ENCODE measurements at places on chromosomes 4 and X.

- DNase-seq: no peak
These were observed 2649.3 kb downstream of the PCDH7 start for GRCh38 chr4:33369446-33369845.

GRCh38 chr4:76302826-76303438, 3.6 kb upstream of the STBD1 start:
- DNase-seq: no peak

DNA sequence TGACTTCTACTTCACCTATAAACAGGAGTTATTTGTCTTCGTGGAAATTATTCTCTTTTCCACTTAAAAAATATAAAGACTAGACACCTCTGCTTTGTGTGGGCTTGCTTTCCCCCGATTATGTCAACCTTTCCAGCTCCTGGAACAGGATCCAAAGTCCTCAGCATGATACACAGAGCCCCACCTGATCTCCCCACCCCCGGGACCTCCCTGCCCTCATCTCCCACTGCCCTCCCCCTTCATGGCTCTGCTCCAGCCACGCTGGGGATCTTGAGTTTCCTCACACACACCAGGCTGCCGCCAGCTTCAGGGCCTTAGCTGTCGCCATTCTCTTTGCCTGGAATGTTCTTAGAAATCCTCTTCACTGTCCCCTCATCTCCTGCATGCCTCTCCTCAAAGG, 55.3 kb downstream of the MBNL3 start:
- no peak for DNase-seq

- no peak for DNase-seq
These were observed 90.8 kb upstream of the TSPAN5 start for GRCh38 chr4:98749206-98749605.

GRCh38 chr4:44532851-44533250, 84.2 kb upstream of the KCTD8 start:
- no peak for DNase-seq

- no peak for DNase-seq
These were observed 24.5 kb downstream of the DAPP1 start for GRCh38 chr4:99841129-99841528.

- no peak for DNase-seq
These were observed 19.7 kb upstream of the GPR78 start for GRCh38 chr4:8560265-8561047.

DNA sequence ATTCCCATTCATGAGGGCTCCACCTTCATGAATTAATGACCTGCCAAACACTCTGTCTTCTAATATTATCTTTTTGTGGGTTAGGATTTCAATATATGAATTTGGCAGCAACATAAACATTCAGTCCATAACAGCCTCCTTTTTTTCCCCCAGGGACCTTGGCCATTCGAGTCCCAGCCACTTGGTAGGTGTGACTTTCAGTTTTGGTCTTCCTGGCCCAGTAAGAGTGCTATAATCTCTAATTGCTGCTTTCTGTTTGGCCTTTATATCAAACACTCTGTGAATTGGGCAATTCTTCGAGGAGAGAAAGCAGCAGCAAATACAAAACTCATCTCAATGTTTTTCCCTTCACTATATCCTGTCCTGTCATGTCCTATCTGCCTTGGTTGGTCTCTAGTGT, 12.4 kb upstream of the RADX start:
- DNase-seq: no peak

GRCh38 chrX:132119283-132119682, 8.5 kb downstream of the FRMD7 start:
- no peak for DNase-seq

DNA sequence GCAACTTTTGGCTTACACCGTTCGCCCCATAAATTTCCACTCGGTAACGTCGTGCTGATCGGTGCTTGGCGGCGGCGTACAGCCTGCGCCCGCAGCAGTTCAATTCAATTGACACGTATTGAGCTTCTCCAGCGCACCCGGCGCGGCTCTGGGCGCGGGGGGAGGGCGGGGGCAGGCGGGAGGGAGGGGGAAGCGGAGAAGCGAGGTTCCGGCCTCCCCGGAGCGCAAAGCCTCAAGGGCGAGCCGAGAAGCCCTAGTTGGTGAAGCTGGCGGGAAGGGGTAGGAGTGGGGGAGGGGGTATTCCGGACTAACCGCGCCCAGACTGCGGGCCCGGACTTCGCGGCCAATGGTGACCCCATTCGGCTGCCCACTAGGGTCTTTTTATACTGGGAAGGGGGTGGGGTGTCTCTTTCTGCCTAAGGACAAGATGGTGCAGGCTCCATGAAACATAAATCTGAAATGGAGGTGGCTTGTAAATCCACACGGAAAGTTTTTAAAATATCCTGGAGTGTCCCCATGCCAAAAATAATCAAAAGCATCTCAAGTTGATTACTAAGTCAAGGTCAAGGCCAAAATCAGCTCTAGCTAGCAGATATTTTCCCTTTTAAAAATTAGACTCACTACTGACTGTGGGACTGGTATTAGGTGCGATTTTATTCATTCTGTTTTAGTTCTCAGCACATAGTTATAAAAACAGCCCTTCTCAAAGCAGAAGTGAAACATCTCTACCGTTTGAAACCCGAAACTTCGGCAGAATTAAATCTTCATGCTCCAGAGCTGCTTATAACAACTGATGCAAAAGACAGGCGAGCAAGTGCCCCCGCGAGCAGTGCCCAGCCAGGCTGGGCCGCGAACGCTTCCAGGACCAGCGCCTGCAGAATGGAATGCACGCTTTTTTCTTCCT, 1.5 kb upstream of the BCOR start:
- peak; percentile 66 for DNase-seq

- no peak for DNase-seq
These were observed 129.5 kb upstream of the GPC4 start for GRCh38 chrX:133544778-133545177.

- no peak for DNase-seq
These were observed 277.1 kb downstream of the ANKRD50 start for GRCh38 chr4:124435274-124435950.

DNA sequence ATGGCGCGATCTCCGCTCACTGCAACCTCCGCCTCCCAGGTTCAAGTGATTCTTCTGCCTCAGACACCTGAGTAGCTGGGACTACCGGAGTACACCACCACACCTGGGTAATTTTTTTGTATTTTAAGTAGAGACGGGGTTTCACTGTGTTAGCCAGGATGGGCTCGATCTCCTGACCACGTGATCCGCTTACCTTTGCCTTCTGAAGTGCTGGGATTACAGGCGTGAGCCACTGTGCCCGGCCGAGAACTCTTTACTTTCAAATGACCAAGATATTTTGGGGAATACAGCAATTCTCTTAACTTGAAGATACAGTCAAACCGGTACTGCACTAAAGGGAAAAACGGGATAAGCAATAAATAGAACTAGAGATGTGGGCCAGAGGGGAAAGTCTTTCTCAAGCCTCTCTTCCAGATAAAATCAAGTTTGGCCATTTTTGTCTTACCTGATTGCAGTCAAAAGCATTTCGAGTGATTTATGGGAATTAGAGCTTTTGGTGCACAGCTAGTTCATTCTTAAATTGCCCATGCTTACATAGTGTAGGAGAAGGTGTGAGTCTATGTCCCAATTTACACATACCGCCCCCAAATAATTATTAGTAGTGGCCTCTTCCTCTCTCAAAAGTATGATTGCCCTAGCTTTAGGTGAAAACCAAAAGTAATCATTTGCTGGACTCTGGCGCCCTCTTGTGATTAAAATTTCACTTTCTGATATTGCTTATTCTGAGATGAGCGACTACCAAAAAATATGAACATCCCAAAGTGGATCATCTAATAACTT, 53.2 kb upstream of the ABCG2 start:
- DNase-seq: no peak

- DNase-seq: no peak
These were observed 9.5 kb downstream of the HHIP start for GRCh38 chr4:144655491-144655890.

DNA sequence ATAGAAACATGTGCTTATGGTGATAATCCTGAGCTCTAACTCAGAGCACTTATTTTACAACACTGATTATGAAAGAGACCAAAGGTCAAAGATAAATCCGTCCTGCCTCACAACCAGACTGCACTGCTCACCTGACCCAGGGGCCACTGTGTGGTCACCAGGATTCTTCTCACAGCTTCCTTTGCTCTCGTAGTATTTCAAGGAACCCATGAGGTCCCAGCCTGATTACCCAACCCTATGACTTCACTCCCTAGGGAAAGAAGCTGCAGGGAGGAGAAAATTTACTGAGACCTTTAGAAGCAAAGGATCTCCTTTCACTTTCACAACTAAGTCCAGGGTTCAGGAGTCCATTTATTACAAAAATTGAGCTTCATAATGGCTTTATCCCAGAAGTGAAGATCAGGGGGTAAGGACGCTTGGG, 9.6 kb downstream of the SLC25A5 start:
- DNase-seq: no peak

All from GM12878 (cell line).